ENCODE measurements at places on chromosomes 13 and 19. TPM values are rescaled to one million over a fixed set of nuclear protein-coding genes. Genes with fewer than 3 reads are reported as not detected.

ATP1A3 gene
- total RNA-seq = 1.9 TPM

GRCh38 chr13:110387451-110388107 lies 80.5 kb downstream of the COL4A2 start:
- peak overlapping the region; percentile 31 for H3K27ac ChIP-seq
- no peak overlapping the region for H3K4me3 ChIP-seq
- DNase-seq = no peak
- no peaks in the 10 kb centered on the region for H3K27me3 ChIP-seq
- no peaks in the 10 kb centered on the region for H3K36me3 ChIP-seq

GRCh38 chr13:50459046-50459445 lies 384.4 kb downstream of the DLEU7 start:
- H3K4me1 ChIP-seq = no peaks in the 10 kb centered on the region
- H3K36me3 ChIP-seq = no peaks in the 10 kb centered on the region
- no peak overlapping the region for H3K27ac ChIP-seq

DNA sequence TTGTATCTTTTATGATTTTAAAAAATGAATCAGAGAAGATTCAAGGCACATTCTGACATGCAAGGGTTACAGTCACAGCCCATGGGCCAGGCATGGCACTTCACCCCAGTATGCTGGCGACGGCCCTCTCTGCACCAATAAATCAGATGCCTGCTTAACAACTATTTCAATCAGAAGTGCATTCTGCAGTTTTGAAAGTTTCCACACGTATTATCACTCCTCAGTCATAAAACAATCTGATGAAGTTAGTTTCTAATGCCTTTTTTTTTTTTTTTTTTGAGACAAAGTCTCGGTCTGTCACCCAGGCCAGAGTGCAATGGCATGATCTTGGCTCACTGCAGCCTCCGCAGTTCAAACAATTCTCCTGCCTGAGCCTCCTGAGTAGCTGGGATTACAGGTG lies 28.3 kb upstream of the FFAR2 start:
- H3K36me3 ChIP-seq = no peaks in the 10 kb centered on the region
- DNase-seq = no peak
- H3K27me3 ChIP-seq = no peaks in the 10 kb centered on the region
- no peak overlapping the region for H3K27ac ChIP-seq
- no peak overlapping the region for H3K4me3 ChIP-seq
- peaks cover 7% of the 10 kb centered on the region for H3K4me1 ChIP-seq

TMEM59L gene
- total RNA-seq = 0.27 TPM

TTC9B gene
- total RNA-seq = 0.30 TPM

POU2F2 gene
- 4.0 TPM for total RNA-seq

FUT2 gene
- total RNA-seq = 141 TPM

PNMA8A gene
- total RNA-seq = 1.2 TPM

RNF17 gene
- total RNA-seq = not detected

GRCh38 chr19:53883231-53883661 lies 1.2 kb downstream of the PRKCG start:
- H3K27ac ChIP-seq = no peak overlapping the region
- H3K4me1 ChIP-seq = peaks cover 6% of the 10 kb centered on the region
- H3K36me3 ChIP-seq = no peaks in the 10 kb centered on the region
- DNase-seq = no peak
- H3K4me3 ChIP-seq = no peak overlapping the region

- peak overlapping the region; percentile 14 for H3K27ac ChIP-seq
- no peak for DNase-seq
- H3K4me1 ChIP-seq = no peaks in the 10 kb centered on the region
- no peak overlapping the region for H3K4me3 ChIP-seq
- no peaks in the 10 kb centered on the region for H3K27me3 ChIP-seq
- H3K36me3 ChIP-seq = no peaks in the 10 kb centered on the region
Measured at GRCh38 chr13:24252136-24252535, 57.2 kb upstream of the C1QTNF9 start.

DNA sequence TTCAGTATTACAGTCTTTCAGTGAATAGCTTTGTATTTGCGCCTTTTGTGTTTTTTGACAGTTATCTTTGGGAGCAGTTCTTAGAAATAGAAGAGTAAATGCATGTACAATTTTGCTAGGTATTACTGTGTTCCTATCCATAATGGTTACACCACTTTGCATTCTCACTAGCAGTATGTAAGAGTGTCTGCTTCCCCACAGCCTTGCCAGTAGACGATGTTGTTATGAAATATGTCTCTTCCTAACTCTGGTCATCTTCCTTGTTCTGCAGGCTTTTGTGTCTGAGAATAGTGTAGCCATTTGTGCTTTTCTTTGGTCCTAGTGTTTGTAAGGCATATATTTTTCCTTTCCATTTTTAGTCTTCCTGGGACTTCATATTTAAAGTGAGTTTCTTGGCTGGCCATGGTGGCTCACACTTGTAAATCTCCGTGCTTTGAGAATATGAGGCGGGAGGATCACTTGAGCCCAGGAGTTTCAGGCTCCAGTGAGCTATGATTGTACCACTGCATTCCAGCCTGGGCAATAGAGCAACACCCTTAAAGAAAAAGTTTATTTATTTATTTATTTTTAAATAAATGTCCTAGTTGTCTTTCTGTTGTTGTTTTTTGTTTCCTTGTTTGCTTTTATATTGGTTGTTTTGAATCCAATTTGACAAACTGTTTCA lies 140.3 kb downstream of the PDS5B start:
- H3K27ac ChIP-seq = no peak overlapping the region
- H3K27me3 ChIP-seq = no peaks in the 10 kb centered on the region
- DNase-seq = no peak

UHRF1 gene
- 48.5 TPM for total RNA-seq

ACER1 gene
- total RNA-seq = not detected

- peaks cover 12% of the 10 kb centered on the region for H3K36me3 ChIP-seq
- H3K4me3 ChIP-seq = no peak overlapping the region
- no peak for DNase-seq
- H3K4me1 ChIP-seq = peaks cover 3% of the 10 kb centered on the region
- no peaks in the 10 kb centered on the region for H3K27me3 ChIP-seq
Measured at GRCh38 chr19:47357788-47358680, 8.9 kb downstream of the DHX34 start.

DNA sequence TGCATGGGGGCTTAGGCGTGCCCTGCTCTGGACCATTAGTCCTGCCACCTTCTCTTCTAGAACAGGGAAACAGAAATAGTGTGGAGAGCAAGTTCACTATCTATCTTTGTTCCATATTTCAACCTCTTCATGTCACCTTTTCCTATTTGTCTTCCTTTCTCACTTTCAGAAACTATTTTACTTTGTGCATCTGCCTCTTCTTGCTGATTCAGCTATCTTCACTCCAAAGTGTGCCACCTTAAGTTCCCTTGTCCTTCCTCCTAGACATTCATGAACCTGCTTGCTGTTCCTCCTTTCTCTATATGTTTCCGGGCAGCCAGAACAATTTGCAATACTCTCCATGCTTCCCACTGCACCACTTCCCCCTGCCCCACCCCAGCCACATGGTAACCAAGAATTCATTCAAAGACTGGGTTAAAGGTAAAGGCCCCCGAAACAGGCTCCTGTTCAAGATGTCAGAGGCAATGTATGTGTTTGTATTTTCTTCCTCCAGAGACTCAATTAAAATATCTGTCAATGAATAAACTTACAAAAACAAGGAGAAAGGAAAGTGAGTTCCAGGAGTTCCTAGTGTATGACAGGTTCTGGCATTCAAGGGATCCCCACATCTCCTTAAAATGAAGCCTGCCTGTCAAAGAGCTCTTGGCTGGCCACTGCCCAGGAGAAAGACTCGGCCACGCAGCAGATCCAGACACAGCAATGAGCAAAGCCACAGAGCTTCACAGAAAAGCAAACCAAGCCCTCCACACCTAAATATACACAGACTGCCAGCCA lies 268.1 kb downstream of the DNAJC15 start:
- H3K4me3 ChIP-seq = no peak overlapping the region
- no peaks in the 10 kb centered on the region for H3K27me3 ChIP-seq
- H3K27ac ChIP-seq = no peak overlapping the region
- H3K4me1 ChIP-seq = no peaks in the 10 kb centered on the region

GRCh38 chr19:45681391-45682015 lies 10.2 kb downstream of the SNRPD2 start:
- DNase-seq = peak; percentile 92
- peak overlapping the region; percentile 75 for H3K27ac ChIP-seq
- H3K4me1 ChIP-seq = peaks cover 6% of the 10 kb centered on the region
- peaks cover 12% of the 10 kb centered on the region for H3K27me3 ChIP-seq
- H3K4me3 ChIP-seq = peak overlapping the region; percentile 25

MEDAG gene
- total RNA-seq = 0.62 TPM

DNA sequence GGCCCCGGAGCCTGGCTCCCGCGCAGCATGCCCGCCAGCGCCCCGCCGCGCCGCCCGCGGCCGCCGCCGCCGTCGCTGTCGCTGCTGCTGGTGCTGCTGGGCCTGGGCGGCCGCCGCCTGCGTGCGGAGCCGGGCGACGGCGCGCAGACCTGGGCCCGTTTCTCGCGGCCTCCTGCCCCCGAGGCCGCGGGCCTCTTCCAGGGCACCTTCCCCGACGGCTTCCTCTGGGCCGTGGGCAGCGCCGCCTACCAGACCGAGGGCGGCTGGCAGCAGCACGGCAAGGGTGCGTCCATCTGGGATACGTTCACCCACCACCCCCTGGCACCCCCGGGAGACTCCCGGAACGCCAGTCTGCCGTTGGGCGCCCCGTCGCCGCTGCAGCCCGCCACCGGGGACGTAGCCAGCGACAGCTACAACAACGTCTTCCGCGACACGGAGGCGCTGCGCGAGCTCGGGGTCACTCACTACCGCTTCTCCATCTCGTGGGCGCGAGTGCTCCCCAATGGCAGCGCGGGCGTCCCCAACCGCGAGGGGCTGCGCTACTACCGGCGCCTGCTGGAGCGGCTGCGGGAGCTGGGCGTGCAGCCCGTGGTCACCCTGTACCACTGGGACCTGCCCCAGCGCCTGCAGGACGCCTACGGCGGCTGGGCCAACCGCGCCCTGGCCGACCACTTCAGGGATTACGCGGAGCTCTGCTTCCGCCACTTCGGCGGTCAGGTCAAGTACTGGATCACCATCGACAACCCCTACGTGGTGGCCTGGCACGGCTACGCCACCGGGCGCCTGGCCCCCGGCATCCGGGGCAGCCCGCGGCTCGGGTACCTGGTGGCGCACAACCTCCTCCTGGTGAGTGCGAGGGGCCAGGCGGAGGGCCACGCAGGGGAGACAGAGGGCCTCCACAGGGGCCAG lies at the start of gene KL:
Gene KL, plus strand, starts transcription at position 10 of the 909 bp plus-strand sequence. Its CDS starts 18 bp downstream, at position 28.
- no peaks in the 10 kb centered on the region for H3K36me3 ChIP-seq
- H3K4me1 ChIP-seq = no peaks in the 10 kb centered on the region
- peak within 1 kb of the TSS; percentile 52 for H3K4me3 ChIP-seq
- H3K27me3 ChIP-seq = peaks cover 16% of the 10 kb centered on the region

All from colonic mucosa (tissue), 4 donors.